ENCODE measurements at places on chromosomes 1 and 21. TPM values are rescaled to one million over a fixed set of nuclear protein-coding genes. Genes with fewer than 3 reads are reported as not detected.

PLPP3 gene
- 117 TPM for total RNA-seq

DNA sequence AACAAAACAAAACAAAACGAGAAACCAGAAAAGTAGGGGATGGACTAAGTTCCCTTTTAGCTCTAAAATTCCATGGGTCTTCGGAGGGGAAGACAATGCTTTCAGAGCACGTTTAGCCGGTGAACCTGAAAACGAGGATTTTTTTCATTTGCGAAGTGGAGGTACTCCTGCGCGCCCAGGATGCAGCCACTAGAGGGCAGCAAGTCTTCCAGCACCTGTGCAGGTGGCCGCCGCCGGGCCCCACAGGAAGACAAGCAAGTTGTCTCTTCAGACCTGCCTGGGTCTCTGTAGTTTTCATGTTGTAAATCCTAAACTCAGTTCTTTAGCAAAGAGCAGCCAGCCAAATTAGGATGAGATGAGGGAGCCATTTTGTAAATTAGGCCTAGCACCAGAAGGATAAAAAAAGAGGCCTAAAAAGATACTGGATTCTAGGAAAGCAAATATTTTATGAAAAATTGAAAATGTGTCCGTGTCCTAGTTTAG lies 17.7 kb upstream of the SNX27 start:
- H3K4me3 ChIP-seq = no peak overlapping the region
- no peaks in the 10 kb centered on the region for H3K4me1 ChIP-seq
- DNase-seq = peak; percentile 93
- no peak overlapping the region for H3K27ac ChIP-seq
- H3K27me3 ChIP-seq = no peaks in the 10 kb centered on the region

- no peak overlapping the region for H3K4me3 ChIP-seq
- no peak for DNase-seq
- no peaks in the 10 kb centered on the region for H3K36me3 ChIP-seq
- no peaks in the 10 kb centered on the region for H3K4me1 ChIP-seq
- H3K27ac ChIP-seq = no peak overlapping the region
Measured at GRCh38 chr1:29465755-29466154, 229.4 kb downstream of the PTPRU start.

GRCh38 chr21:17673261-17674020 lies 60.7 kb upstream of the BTG3 start:
- no peak overlapping the region for H3K27ac ChIP-seq
- no peaks in the 10 kb centered on the region for H3K4me1 ChIP-seq
- H3K4me3 ChIP-seq = no peak overlapping the region
- H3K27me3 ChIP-seq = no peaks in the 10 kb centered on the region
- no peak for DNase-seq
- H3K36me3 ChIP-seq = no peaks in the 10 kb centered on the region

KRTAP19-3 gene
- not detected for total RNA-seq

GRCh38 chr1:231883382-231883781 lies 256.8 kb downstream of the DISC1 start:
- H3K27me3 ChIP-seq = no peaks in the 10 kb centered on the region
- no peaks in the 10 kb centered on the region for H3K36me3 ChIP-seq
- no peaks in the 10 kb centered on the region for H3K4me1 ChIP-seq
- H3K27ac ChIP-seq = no peak overlapping the region
- DNase-seq = no peak

CFHR2 gene
- not detected for total RNA-seq
